ENCODE measurements at places on chromosomes 16 and 17.

DNA sequence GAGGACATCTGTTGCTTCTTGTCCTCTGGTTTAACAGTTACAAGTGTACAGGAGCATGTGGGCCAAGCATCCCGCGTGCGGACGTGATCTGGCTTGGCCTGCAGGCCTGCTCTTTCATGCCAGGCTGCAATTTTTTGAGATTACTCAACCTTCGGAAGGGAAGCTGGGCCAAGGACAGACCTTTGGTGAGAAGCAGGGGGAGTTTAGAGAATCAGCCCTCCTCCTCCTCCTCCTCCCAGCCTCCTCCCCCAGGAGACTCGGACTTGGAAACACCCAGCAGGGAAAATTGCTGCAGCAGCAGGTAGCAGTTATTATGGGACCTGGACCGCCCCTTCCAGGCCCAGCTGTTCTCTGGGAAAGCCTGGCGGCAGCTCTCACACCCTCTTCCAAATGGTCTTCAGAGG is 5.1 kb upstream of the KLHL36 start:
- no peak for DNase-seq

- DNase-seq, result no peak
Observed at GRCh38 chr17:12041312-12041711, 20.6 kb downstream of the MAP2K4 start.

- no peak for DNase-seq
Observed at GRCh38 chr16:85173146-85173980, 61.1 kb upstream of the CIBAR2 start.

- no peak for DNase-seq
Observed at GRCh38 chr16:89620406-89620841, 7.0 kb downstream of the DPEP1 start.

- no peak for DNase-seq
Observed at GRCh38 chr17:2383628-2384167, 17.2 kb downstream of the MNT start.

All from H9 (cell line).